NCI-H345 (cell line): ENCODE measurements at places on chromosomes 4 and X.
A peak's percentile ranks its signal among the peaks of the same experiment; 100 is the strongest.

DNA sequence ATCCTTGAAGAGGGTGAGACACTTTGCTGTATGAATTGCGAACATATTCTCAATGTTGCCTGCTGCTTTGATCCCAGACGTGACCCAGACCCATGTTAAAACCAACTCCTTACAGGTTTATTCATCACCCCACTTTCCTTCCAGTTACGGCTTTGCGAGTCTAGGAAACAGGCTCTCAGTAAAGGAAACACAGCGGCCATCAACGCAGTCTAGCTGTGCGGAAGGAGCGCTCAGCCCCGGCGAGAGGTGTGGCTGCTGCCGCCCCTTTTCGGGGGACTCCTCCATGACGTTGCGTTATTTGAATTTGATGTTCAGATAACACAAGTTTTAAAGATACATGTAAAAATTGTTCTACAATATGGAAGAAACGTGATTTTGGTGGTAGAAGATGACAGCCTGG is 206.4 kb upstream of the FAT1 start:
- DNase-seq: no peak

DNA sequence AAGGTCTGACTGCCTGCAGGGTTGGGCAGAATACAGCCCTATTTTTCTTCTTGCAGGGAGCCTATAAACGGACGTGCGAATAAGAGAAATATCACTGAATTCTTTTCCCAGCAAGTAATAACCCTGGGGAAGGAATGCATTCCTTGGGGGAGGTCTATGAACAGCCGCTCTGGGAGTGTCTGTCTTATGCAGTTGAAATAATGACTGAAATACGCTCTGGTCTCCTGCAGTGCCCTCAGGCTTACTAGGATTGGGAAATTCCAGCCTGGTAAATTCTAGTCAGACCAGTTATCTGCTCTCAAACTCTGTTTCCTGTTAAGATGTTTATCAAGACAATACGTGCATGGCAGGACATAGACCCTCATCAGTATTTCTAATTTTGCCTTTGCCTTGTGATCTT is 72.1 kb upstream of the FAM241A start:
- DNase-seq: no peak

GRCh38 chr4:97911236-97911906 is 231.9 kb downstream of the STPG2 start:
- no peak for DNase-seq

- DNase-seq: no peak
Measured at GRCh38 chrX:22968494-22968893, 31.3 kb upstream of the DDX53 start.

- no peak for DNase-seq
Measured at GRCh38 chr4:123244137-123244536, 152.5 kb upstream of the SPRY1 start.

DNA sequence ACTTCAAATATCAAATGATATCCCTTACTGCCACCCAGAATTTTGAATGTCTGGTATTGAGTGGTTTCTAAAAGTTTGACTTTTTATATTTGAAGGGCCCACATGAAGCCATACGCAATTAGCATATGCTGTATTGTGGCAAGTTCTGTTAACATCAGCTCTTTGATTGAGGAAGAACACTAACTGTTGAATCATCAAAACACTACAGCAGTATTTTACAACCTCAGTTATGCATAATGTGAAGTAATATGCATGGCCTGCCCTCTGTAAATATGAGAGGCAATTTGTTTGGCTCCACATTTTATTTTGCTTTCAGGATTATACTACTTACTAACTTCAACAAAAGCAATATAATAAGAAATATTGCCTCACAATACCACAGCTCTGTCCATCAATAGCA is 62.2 kb upstream of the DMD start:
- DNase-seq: no peak

GRCh38 chr4:105389167-105389566 is 84.7 kb downstream of the PPA2 start:
- DNase-seq: no peak

GRCh38 chrX:63652086-63652765 is 132.8 kb downstream of the ARHGEF9 start:
- no peak for DNase-seq

DNA sequence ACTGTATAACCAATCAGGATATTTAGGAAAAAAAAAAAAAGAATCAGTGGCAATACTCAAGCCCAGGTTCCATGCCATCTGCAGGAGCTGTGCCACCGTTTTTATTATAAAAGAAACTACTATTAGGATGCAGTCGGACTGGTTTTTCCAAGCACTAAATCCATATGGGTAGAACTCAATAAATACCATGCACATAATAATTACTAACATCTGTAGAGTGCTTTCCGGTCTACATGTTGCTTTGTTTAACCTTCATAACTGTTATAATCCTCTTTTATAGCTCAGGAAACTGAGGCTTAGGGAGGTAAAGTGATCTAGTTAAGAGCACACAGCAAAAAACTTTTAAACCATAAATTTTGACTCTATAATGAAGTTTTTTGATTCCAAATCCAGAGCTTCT is 24.0 kb downstream of the ARSJ start:
- DNase-seq: no peak

- no peak for DNase-seq
Measured at GRCh38 chr4:2913168-2913567, 50.0 kb downstream of the NOP14 start.

GRCh38 chr4:64598066-64598465 is 188.8 kb upstream of the TECRL start:
- DNase-seq: no peak

GRCh38 chr4:88215351-88215750 is 56.9 kb upstream of the ABCG2 start:
- no peak for DNase-seq

- no peak for DNase-seq
Measured at GRCh38 chrX:6448003-6448402, 86.9 kb downstream of the VCX3A start.

- DNase-seq: peak; percentile 1
Measured at GRCh38 chr4:177455561-177455970, 13.3 kb upstream of the AGA start.

- peak; percentile 2 for DNase-seq
Measured at GRCh38 chrX:47204970-47205369, 11.3 kb downstream of the UBA1 start.

DNA sequence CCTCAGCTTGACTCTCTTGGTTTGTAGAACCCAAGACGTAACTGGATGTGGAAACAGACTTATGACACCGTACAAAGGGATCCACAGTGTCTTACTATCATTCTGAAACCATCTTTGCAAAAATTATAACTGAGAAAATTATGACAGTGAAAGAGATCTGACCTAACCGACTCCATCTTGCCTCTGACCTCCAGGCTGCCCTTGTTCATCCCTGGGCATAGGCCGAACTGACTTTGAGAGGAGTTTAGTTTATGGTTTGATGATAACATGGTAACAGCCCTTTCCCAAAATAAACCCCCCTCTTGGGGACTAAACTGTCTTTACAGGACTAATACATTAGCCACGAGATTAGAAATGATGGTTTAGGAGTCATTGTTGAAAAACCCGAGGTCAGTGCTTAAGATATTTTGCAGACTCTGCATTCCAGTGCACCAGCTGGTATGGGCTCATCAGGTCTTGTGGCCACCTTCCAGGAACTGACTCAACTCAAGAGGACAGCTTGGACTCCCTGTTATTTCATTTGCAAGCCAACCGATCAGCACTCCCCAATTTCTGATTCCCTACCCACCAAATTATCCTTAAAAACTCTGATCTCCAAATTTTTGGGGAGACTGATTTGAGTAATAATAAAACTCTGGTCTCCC is 49.6 kb downstream of the CASP3 start:
- DNase-seq: no peak

GRCh38 chrX:37753384-37753783 is 26.5 kb upstream of the CYBB start:
- DNase-seq: no peak

DNA sequence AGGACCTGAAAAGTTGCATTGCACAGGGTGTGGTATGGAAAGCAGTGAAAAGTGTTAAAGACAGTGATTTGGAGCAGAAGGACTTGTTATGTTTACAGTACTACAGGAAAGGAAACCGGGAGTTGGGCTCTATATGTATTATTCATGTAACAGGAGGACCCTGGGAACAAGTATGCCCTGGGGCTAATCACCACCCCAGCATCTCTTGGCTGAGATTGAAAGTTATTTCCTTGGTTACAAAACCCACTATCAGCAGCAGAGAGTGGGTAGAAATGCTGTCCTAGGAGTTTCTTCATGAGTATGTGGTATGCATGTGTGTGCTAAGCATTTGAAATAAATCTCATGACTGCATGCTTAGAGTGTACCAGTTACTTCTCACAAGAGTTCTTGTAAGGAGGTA is 46.9 kb downstream of the STK32B start:
- no peak for DNase-seq

DNA sequence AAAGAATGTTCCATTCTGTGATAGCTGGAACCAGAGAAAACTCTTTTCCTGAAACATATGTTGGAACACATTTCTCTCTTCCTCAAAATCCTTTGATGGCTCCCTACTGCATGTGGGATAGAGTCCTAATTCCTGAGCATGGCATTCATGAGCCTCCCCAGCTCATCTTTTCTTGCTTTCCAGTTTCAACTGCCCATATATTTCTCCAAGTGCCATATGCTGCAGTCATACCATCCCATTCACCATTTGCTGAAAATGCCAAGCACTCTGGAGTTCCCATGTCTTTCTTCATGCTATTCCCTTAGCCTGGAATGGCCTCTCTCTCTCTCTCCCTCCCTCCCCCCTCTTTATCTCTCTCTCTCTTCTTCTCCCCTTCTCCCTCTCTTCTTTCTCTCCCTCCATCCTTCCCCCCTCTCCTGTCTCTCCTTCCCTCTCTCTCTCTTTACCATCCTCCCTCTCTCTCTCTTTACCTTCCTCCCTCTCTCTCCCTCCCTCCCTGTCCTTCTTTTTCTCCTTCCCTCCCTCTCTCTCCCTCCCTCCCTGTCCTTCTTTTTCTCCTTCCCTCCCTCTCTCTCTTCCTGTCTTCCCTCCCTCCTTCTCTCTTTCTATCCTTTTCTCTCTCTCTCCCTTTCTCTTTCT is 134.1 kb upstream of the GPC4 start:
- DNase-seq: no peak

- no peak for DNase-seq
Measured at GRCh38 chrX:78931814-78932213, 13.4 kb upstream of the P2RY10 start.

DNA sequence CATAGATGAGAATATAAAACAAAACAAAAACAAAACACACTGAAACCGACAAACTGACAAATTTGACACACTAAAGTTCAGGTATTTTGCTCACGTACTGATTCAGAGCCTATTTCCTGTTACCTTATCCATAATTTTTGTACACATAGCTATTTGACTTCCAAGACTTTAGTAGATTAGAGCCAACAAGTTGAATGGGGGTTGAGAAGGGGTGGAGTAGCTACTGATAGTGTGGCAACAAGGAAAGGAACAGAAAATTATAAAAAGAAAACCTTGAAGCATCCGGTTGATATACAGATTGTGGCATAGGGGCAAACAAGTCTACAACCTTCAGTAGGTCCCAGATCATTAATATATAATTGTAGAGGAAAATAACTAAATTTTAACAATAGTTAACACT is 92.3 kb upstream of the RASGEF1B start:
- no peak for DNase-seq

DNA sequence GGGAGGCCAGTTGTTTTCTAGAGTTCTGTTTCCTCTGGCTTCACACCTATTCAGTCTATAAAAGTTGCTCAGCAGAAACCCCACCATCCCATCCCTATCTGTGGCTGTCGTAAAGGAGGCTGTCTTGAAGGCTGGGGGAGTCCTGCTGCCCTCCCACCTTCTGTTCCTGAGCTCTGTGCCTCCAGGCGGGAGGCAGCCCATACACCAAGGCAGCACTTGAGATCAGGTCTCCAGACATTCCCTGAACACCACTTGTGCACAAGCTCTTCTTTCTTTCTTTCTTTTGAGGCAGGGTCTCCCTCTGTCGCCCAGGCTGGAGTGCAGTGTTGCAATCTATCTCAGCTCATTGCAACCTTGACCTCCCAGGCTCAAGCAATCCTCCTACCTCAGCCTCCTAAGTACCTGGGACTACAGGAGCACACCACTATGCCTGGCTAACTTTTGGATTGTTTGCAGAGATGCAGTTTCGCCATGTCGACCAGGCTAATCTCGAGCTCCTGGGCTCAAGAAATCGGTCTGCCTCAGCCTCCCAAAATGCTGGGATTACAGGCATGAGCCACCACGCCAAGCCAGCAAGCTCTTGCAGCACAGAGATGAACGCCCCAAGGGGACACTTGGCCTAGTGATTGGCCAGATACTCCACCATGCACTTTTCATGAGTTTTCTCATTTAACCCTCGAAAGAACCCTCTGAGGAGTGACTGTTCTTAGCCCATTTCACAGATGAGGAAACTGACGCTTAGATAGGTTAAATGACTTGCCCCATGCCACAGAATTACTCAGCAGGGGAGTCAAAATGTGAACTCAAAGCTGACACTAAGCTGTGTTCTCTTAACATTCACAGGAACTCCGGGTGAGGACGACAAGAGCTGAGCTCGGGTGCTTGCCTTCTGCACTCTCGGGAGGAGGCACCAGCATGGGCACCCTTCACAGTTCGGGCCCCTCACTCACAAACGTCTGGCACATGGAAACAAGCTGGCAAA is 55.8 kb upstream of the ENPP6 start:
- DNase-seq: no peak

DNA sequence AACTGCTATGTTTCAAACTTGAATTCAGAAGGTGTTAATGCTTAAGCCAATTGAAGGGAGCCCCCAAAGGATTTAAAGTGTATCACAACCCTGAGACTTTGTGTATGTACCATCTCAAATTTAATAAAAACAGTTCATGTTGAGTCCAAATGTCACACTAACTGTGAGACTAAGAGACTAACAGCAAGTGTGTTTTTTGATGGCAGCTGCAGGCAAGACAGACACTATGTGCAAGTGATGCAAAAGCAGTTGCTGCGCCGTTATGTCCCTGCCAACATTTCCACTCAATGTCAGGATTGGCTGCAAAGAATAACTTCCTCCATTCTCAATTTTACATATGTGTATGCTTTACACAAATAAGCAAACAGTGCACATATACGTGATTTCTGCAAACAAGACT is 594.6 kb downstream of the IL15 start:
- no peak for DNase-seq

GRCh38 chr4:150302553-150302952 is 224.3 kb downstream of the DCLK2 start:
- DNase-seq: no peak

DNA sequence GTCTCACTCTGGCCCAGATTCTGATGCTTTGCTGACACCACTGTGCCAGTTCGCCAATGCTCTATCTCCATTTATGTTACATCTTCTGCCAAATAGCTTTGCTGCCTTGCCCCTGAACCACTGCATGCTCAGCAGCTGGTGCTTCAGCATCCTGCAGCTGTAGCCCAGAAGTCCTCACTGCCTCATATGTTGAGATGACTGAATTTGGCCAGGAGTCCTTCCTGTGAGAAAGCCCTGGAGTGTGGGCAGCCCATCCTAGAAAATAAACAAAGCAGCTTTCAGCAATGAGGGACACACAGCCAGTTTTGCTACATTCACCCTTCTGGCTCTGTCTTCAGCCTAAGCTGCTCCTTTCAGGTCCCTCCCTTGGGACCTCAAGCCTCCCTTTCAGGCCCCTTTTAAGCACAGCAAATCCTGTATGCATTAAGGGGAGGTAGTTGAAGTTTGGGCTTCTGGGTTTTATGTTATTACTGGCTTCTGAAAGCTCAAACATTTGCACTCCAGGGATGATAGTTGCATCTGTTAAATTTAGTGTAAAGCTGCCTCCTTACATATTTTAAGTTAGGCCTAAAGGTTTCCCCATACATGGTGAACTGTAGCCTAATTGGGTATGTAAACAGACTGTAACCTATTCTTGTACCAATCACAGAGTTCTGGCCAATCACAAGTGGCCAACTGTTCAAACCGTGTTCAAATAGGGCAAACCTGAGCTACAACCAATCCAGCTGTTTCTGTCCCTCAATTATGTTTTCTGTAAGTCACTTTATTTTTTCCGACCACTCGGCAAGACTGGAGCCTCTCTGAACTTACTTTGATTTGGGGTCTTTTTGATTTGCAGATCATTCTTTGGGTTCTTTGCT is 2.1 kb upstream of the TMEM165 start:
- no peak for DNase-seq
